ENCODE measurements at places on chromosomes 5 and 9.

- DNase-seq: no peak
Observed at GRCh38 chr5:82424211-82424610, 146.1 kb upstream of the RPS23 start.

GRCh38 chr5:170896779-170897178 lies 35.0 kb downstream of the RANBP17 start:
- DNase-seq: no peak

DNA sequence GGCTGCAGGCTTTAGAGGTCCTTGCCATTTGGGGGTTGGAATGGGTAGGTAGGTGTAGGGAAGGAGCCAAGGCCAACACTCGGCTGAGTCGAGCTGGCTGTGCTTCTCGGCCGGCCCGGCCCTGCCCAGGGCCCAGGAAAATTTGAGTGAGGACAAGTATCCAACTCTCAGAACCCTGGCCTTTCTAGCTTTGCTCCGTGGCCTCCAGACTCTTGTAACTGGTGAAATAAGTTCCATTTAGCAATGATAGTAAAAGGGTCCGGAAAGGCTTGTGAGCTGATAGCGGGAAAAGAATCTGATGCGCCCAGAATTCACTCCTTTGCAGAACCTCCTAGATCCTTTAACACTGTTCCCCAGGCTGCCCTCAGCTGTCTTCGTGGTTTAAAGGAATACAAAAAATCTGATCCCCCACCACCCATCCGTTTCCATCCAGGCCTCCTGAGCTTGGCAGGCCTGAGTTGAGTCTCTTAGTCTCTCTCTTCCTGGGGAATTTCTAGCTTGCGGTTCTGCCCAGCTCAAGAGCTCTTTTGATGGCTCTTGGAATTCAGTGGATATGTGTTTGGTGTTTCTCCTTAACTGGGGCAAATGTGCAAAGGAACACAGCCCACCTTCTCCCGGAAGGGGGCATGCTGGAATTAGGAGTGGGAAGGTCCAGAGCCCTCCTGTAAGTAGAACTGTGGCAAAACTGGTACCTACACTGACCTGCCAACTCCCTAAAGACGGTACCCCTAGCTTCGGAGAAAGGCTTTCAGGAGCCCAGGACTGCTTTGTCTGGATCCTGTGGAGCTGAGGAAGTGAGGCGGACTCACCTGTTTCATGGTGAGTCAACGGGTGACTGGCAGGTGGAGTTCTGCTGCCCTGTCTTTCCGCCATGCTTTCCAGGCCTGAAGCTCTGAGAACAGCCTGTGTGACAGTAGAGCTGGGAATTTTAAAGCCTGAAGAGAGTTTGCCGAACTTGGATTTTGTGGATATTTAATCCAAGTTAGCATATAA lies 1.7 kb downstream of the DMRT3 start:
- DNase-seq: no peak

DNA sequence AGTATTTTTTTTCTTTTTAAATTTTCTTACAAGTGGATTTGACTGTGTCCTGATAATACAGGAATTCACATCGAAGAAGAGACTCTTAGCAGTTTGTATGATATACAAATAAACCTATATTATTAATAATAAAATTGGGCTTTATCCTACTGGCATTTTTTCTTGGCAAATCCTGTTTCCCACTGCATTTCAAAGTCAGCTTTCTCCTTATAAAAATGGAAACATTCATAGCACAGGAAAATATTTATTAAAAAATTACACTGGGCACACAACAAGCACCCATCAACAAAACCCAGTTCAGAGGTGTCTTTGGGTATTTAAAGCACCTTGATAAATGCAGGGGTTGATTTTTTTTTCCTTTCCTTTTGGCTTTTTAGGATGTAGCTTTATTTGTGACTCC lies 200.9 kb downstream of the MEF2C start:
- no peak for DNase-seq

Measured in RPMI8226 (cell line).